Stimulated activated CD8-positive, alpha-beta memory T cell treated with anti-CD3 and anti-CD28 coated beads, Interleukin-7, amount 100 ng/mL, for 1 hour (primary cell): ENCODE measurements at places on chromosomes 6 and 20.

DNA sequence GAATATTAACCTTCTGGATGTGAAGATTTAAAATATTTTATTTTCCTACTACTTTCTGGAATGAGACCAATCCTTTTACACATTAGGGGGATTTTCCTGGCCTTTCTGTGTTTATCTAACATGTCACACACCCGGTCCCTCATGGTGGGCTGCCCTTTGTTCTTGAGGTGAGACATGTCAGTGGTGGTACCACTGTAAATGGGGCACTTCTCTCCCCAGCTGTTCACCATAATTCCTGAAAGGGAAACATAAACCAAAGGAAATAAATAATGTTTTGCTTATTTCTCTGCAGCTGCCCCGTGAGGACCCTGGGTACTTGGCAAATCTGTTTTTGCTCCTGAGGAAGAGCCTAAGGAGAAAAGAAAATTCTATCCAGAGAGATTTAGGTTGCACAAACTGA is 41.1 kb downstream of the GRIK2 start:
- DNase-seq = no peak

- DNase-seq = no peak
Observed at GRCh38 chr6:167932468-167933276, 64.8 kb upstream of the KIF25 start.

DNA sequence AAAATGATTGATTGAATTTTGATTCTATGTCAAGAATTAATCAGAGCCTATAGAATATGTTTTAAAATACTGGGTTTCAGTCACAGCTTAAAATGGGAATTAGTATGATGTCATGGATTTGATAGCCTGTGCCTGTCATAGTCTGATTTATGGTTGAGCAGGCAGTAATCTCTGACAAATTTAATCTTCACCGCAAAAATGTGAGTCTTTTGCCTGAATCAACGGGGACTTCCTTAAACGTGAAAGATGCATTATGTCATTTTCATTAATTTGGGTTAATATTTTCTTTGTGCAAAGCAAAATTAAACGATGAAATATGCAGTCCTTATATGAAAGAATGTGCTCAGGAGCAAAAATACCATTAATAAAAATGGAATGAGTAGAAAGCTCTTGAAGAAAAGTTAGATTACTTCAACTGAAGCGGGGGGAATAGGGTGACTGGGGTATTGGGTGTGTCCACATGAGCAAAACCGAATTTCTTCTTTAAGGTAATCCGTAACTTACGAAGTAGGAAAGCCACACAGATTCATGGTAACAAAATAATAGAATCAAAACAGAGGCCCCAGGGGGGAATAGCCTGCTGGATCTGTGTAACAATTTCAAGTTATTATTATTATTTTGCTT is 339.6 kb upstream of the NOX3 start:
- no peak for DNase-seq

GRCh38 chr6:34981366-34981765 is 92.3 kb downstream of the ANKS1A start:
- DNase-seq = no peak

- DNase-seq = no peak
Observed at GRCh38 chr20:17525650-17526049, 5.5 kb downstream of the BFSP1 start.

DNA sequence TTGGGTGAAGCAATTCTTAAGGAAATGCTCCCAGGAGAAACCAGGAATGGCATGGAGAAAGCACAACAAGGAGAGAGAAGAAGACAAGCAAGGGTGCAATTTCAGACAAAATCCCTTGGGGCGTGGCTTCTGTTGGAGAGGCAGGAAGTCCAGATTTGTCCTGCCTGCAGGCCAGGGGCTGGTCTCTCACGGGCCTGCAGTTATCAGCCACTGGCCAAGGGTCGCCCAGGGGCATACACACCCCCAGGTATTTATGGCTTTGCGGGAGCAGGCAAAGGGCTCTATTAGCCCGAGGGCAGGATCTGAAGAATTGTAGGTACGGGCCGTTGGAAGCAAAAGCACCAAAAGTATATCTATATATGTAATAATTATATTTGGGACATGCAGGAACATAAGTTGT is 87.7 kb downstream of the IYD start:
- no peak for DNase-seq

GRCh38 chr6:30295837-30296236 is 30.9 kb upstream of the TRIM39 start:
- no peak for DNase-seq

- DNase-seq = no peak
Observed at GRCh38 chr20:1813674-1814635, 81.3 kb upstream of the SIRPA start.

DNA sequence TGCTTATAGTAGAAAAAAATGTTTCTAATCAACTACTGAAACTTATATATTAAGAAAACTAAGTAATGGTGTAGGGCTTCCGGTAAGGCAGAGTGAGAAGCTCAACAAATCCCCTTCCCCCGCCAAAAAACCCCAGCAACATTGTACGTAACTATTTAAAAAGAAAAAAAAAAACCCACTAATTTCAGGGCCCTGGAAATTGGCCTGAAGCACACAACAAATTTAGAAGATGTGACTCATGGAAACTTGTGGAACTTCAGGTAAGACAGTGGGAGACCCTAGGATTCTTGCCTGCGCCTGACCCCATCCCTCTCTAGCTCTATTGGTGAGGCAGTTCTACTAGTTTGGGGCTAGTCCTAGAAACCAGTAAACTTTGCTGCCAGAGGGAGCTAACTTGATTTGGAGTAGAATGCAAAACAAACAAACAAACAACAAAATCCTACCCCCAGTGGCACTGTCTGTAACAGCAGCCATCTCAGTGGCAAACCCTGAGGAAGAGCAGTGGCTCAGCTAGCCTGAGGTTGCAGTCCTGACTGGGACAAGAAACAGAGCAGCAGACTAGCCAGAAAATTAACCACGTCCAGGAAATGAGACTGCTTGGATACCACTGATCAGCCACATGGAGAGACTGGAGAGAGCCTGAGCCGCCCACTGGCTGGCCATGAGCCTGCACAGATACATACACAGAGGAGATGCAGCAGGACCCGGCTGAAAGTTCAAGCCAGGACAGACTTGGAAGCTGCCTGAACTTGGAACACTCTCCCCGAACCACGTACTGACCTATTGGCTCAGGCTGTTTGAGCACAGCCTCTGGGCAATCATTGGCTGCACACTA is 135.1 kb downstream of the TBXT start:
- DNase-seq = no peak

DNA sequence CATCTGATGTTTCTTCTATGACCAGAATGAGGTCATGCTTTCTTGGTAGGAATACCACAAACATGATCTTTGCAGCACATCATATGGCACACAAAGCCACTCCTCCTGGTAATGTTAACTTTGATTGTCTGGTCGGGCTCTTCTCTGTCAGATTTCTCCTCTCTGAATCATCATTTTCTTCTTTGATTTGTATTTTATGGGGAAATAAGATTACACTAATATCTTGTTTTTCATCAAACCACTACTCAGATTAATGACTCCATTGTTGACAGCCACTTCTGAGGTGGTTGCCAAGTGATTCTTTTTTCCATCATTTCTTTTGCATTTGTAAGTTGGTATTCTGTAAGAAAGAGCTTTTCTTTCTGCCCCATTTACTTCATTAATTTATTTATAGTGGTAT is 29.5 kb downstream of the TRMT11 start:
- DNase-seq = no peak

- DNase-seq = no peak
Observed at GRCh38 chr6:164947164-164947563, 362.2 kb downstream of the C6orf118 start.

DNA sequence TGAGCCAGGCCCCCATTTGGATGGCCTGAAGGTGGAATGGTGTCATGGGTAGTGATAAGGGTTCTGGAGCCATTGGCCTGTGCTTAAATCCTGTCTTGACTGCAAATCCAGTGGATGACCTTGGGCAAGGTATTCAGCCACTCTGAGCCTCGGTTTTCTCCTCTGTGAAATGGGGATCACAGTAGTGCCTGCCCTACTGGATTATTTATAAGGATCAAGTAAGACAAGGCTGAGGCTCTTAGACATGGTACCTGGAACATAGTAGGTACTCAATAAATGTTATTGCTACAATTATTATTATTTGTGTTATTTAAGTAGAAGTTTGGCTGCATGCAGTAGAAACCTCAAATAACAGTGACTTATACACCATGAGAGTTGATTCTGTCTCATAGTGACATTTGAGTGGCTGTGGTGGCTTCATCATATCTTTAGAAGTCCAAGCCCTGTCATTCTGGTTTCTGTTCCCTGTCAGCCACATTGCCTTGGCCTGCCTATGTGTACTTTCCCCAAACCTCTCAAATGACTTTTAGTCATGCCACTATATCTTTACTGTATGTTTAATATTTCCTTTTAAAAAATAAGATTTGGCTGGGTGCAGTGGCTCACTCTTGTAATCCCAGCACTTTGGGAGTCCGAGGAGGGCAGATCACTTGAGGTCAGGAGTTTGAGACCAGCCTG is 37.6 kb upstream of the CHMP4B start:
- DNase-seq = no peak

DNA sequence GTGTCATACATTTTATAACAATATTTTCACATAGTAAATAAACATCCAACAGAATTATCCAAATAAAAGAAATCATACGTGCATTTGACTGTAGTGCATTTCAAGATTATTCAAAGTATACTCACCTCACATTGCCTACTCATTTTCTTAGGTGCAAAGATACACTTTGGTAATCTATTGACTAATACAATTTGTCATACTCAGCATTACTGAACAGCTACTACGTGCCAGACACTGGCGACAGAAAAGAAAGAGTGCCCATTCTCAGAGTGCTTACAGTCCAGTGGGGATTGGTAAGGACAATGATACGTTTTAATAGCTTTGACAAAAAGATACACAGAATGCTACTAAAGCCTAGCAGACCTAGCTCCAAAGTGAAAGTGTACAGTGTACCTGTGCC is 42.0 kb downstream of the FBXL4 start:
- no peak for DNase-seq
